Cardiac muscle cell (in vitro differentiated cells and primary cell): ENCODE measurements at places on chromosomes 5 and 9.

DNA sequence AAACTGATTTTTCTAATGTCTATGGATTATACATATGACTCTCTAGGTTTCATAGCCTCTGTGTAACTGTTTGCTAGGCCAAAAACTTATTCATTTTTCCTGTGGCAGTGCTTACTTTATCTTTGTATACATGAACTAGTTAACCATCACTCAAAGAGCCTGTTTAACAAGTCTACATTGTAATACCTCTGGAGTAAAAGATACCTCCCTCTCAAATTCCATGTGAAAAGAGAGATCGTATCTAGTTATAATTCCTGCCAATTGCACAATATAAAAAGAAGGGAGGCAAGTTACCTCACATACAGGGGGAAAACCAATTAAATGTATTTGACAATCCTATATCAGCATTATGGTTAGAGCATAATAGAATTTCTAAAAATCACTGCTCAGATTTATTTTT lies 271.9 kb upstream of the ST8SIA4 start:
- H3K4me1 ChIP-seq: no peaks in the 10 kb centered on the region
- H3K27me3 ChIP-seq: no peaks in the 10 kb centered on the region
- no peaks in the 10 kb centered on the region for H3K36me3 ChIP-seq
- no peak overlapping the region for H3K4me3 ChIP-seq
- DNase-seq: no peak
- H3K27ac ChIP-seq: no peak overlapping the region

DNA sequence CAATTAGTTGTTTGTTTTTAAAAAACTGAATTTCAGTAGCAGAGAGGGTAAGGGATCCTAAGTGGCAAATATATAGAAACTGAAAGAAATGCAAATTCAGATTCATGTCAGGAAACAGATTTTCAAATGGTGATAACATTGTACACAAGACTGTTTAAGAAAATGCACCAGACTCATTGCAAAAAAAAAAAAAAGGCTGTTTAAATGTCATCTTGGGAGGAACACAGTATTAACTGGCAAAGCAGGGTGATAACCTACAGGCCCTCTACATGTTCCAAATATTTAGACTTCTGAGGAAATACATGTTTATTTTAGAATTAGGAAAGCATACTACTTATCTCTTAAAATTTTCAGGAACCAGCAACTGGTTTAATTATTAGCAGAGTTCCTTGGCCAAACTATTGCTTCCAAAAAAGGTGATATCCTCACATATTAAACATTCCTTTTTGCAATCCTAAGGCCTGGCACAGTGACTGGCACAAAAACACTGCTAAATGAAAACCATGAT lies 114.5 kb downstream of the TSSK1B start:
- H3K27me3 ChIP-seq: no peaks in the 10 kb centered on the region
- H3K27ac ChIP-seq: no peak overlapping the region
- H3K4me1 ChIP-seq: peaks cover 14% of the 10 kb centered on the region
- no peak for DNase-seq

DNA sequence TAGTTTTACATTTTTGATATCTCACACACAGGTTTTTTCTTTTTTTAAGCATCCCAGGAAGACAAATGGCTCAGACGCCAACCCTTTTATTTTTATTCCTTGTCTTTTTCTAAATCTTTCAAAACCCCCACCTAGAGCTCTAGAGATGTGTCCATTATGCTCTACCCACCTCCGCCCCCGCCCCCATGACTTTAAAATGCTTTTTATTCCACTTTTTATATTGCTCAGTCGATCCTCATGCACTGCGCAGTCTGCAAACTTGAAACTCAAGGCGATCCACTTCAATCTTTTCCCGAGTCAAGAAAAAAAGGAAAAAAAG lies 411 bp upstream of the MAT2B start:
- no peak for DNase-seq
- H3K27ac ChIP-seq: peak overlapping the region; percentile 94

GRCh38 chr9:76370396-76371023 lies 23.7 kb downstream of the RFK start:
- H3K4me3 ChIP-seq: no peak overlapping the region
- H3K36me3 ChIP-seq: no peaks in the 10 kb centered on the region
- no peak for DNase-seq

GRCh38 chr9:105307591-105308130 lies 63.2 kb downstream of the SLC44A1 start:
- peaks cover 23% of the 10 kb centered on the region for H3K4me1 ChIP-seq
- H3K36me3 ChIP-seq: no peaks in the 10 kb centered on the region
- peak overlapping the region; percentile 13 for H3K27ac ChIP-seq

GRCh38 chr5:139268364-139269202 lies 25.0 kb upstream of the MATR3 start:
- peaks cover 31% of the 10 kb centered on the region for H3K4me1 ChIP-seq
- H3K27me3 ChIP-seq: no peaks in the 10 kb centered on the region
- H3K36me3 ChIP-seq: no peaks in the 10 kb centered on the region
- no peak for DNase-seq
- no peak overlapping the region for H3K4me3 ChIP-seq

DNA sequence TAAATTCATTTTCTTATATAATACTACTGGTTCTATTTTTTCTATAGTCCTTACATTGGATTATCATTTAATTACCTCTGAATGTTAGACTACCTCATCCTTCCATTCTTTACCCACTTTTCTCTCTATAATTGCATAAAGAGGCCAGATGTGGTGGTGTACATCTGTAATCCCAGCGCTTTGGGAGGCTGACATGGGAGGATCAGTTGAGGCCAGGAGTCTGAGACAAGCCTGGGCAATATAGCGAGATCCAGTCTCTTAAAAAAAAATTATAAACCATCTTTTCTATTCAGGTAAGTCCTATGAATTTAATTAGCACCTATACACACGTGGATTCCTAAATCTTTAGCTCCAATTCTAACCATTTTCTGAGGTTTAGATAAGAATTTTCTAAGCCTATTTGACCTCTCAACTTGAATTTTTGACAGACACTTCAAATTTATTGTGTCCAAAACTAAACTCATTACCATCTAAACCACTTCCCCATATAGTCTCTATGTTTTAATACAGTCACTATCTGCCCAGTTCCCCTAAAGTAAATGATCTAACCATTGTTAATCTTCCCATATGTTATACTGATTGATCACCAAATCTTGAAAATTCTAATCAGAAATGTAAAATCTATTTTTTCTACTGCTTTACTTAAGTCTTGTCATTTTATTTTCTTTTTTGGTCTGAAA lies 33.0 kb upstream of the CHD1 start:
- DNase-seq: no peak

DNA sequence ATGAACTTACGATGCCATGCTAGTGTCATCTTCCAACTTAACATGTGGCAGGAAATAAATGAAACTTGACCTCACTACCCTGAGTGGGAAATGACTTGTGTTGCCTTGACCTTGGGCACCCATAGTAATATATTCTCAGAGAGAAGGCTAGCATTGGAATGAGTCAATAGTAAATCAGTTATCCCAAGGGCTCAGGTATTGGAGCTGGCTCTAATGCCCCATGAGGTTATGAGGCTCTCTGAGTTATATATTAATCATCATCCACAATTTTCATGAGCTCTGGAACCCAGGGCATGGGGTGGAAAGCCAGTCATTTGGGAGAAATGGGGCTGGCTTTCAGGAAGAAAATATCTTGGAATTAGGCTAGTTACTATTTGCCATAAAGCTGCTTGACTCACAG lies 42.4 kb upstream of the SMIM32 start:
- no peak overlapping the region for H3K4me3 ChIP-seq
- no peaks in the 10 kb centered on the region for H3K27me3 ChIP-seq
- H3K4me1 ChIP-seq: no peaks in the 10 kb centered on the region
- H3K27ac ChIP-seq: no peak overlapping the region

- no peak overlapping the region for H3K27ac ChIP-seq
- H3K4me1 ChIP-seq: peaks cover 31% of the 10 kb centered on the region
- H3K27me3 ChIP-seq: no peaks in the 10 kb centered on the region
- no peak for DNase-seq
Observed at GRCh38 chr5:129717751-129718310, 30.1 kb upstream of the MINAR2 start.

DNA sequence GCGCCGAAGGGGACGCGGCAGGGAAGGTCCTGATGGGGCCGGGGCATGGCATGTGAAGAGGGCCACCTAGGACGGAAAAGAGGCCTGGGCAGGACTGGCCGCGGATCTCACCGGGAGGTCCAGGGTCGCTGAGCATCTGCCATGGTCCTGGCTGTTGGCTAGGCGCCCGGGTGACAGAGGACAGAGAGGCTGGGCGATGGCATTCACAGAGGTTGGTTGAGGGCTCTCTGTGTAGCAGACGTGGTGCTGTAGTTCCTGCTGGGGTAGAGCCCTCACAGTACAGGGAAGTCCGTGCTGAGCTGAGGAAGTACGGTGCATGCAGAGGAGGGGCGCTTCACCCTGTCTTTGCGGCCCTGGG lies 427 bp downstream of the PCYOX1L start:
- peak overlapping the region; percentile 92 for H3K4me3 ChIP-seq
- H3K27ac ChIP-seq: no peak overlapping the region
- no peaks in the 10 kb centered on the region for H3K36me3 ChIP-seq
- peak; percentile 12 for DNase-seq
- peaks cover 16% of the 10 kb centered on the region for H3K27me3 ChIP-seq

DNA sequence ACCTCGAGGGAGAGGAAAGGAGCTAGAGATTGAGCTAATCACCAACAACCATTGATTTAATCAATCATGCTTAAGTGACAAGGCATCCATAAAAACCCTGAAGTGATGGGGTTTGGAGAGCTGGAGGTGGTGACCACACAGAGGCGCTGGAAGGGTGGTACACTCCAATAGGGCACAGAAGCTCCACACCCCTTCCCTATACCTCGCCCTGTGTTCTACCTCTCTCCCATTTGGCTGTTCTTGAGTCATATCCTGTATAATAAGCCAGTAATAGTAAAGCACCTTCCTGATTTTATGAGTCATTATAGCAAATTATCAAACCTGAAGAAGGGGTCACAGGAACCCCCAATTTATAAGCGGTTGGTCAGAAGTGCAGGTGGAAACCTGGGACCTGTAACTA lies 18.3 kb downstream of the ACTL7B start:
- DNase-seq: no peak
- H3K4me1 ChIP-seq: no peaks in the 10 kb centered on the region
- no peaks in the 10 kb centered on the region for H3K36me3 ChIP-seq
- H3K27ac ChIP-seq: no peak overlapping the region
- H3K4me3 ChIP-seq: no peak overlapping the region

DNA sequence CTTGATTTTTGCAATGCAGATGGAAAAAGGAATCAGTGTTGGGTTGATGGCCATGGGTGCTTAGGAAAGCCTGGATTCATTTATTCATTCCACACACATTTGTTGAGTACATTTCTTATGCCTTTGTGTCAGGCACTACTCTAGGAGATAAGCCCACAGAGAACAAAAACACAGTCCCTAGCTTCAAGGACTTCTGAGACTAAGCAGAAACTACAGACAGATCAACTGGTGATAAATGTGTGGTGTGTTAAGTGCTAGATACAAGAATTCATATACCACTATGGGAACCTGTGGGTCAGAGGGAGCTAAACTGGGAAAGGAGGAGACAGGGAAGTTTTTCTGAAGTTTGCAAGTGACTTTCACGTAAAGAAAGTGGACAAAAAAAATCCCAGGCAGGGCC lies 119.9 kb downstream of the CEMIP2 start:
- no peaks in the 10 kb centered on the region for H3K27me3 ChIP-seq
- H3K4me3 ChIP-seq: no peak overlapping the region
- DNase-seq: peak; percentile 68
- peak overlapping the region; percentile 93 for H3K27ac ChIP-seq
- no peaks in the 10 kb centered on the region for H3K36me3 ChIP-seq

- DNase-seq: no peak
- no peaks in the 10 kb centered on the region for H3K27me3 ChIP-seq
- no peaks in the 10 kb centered on the region for H3K36me3 ChIP-seq
- no peak overlapping the region for H3K27ac ChIP-seq
- H3K4me1 ChIP-seq: no peaks in the 10 kb centered on the region
Observed at GRCh38 chr9:115103746-115104477, 14.0 kb downstream of the TNC start.

- no peaks in the 10 kb centered on the region for H3K27me3 ChIP-seq
- no peaks in the 10 kb centered on the region for H3K36me3 ChIP-seq
- H3K4me3 ChIP-seq: no peak overlapping the region
- H3K4me1 ChIP-seq: peaks cover 20% of the 10 kb centered on the region
- peak overlapping the region; percentile 22 for H3K27ac ChIP-seq
Observed at GRCh38 chr5:6708814-6709213, 4.4 kb upstream of the TENT4A start.

DNA sequence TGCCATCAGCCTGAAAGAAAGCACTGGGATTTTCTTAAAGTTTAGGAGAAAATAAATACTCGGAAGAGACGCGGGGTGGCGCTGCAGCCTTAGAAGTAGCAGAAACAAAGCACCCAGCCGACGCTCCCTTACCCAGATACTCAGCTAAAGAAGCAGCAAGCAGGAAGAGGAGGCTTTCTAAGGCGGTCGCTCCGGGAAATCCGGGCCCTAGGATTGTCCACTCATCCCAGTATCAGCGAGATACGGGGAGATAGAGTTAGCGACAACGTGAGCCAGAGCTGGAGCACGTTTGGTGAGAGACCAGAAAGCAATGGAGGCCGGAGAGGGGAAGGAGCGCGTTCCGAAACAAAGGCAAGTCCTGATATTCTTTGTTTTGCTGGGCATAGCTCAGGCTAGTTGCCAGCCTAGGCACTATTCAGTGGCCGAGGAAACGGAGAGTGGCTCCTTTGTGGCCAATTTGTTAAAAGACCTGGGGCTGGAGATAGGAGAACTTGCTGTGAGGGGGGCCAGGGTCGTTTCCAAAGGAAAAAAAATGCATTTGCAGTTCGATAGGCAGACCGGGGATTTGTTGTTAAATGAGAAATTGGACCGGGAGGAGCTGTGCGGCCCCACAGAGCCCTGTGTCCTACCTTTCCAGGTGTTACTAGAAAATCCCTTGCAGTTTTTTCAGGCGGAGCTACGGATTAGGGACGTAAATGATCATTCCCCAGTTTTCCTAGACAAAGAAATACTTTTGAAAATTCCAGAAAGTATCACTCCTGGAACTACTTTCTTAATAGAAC lies at the start of gene PCDHB2:
TSS of gene PCDHB2 (plus strand) at position 135 of the 782 bp plus-strand sequence. CDS start at position 311, 176 bp downstream.
- peak; percentile 91 for DNase-seq
- no peaks in the 10 kb centered on the region for H3K27me3 ChIP-seq
- peak within 1 kb of the TSS; percentile 91 for H3K27ac ChIP-seq
- peak within 1 kb of the TSS; percentile 47 for H3K4me3 ChIP-seq

DNA sequence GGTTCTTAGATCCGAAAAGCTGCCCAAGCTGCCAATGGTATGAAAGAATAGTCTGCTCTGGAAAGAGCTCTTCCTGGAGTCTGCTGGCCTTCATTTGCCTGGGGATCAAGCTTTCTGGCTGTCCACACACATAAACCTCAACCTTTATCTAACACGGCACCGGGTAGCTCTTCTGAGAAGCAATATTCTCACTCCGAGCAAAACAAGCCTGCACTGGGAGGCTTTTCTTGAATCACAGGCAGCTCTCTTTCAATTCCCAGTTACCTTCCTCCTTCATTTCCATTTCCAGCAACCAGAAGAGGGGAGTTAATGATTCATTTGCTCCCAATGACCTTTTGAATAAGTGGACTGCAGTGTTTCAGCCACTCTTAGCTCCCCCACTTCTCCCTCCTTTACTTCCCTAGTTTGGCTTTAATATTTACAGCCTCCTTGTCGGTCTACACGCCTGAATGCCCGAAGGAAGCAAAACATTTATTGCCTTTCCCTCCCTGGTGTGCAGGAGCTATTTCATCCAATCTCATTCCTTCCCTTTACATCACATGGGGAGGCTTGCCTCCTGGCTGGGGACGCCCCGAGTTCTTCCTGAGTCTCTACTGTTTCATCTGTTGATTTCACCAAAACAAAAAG lies 187.1 kb downstream of the ARHGEF28 start:
- H3K4me3 ChIP-seq: no peak overlapping the region
- H3K27me3 ChIP-seq: no peaks in the 10 kb centered on the region
- no peak overlapping the region for H3K27ac ChIP-seq
- H3K36me3 ChIP-seq: no peaks in the 10 kb centered on the region
- no peak for DNase-seq
